ENCODE measurements at places on chromosomes 6 and 20.

- no peak for DNase-seq
Measured at GRCh38 chr20:36407199-36407733, 101.1 kb downstream of the DLGAP4 start.

- no peak for DNase-seq
Measured at GRCh38 chr6:83042467-83043053, 23.1 kb downstream of the UBE3D start.

GRCh38 chr6:40791004-40791403 lies 203.8 kb upstream of the LRFN2 start:
- no peak for DNase-seq

- DNase-seq = no peak
Measured at GRCh38 chr20:43744966-43745730, 18.3 kb upstream of the GTSF1L start.

GRCh38 chr20:57458400-57459160 lies 66.4 kb downstream of the CTCFL start:
- no peak for DNase-seq

DNA sequence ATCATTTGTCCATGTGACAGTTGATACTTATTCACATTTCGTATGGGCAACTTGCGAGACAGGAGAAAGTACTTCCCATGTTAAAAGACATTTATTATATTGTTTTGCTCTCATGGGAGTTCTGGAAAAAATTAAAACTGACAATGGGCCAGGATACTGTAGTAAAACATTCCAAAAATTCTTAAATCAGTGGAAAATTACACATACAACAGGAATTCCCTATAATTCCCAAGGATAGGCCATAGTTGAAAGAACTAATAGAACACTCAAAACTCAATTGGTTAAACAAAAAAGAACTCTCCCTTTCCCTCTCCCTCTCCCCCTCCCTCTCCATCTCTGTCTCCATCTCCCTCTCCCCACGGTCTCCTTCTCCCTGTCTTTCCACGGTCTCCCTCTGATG lies 19.4 kb upstream of the EIF2S2 start:
- DNase-seq = no peak

DNA sequence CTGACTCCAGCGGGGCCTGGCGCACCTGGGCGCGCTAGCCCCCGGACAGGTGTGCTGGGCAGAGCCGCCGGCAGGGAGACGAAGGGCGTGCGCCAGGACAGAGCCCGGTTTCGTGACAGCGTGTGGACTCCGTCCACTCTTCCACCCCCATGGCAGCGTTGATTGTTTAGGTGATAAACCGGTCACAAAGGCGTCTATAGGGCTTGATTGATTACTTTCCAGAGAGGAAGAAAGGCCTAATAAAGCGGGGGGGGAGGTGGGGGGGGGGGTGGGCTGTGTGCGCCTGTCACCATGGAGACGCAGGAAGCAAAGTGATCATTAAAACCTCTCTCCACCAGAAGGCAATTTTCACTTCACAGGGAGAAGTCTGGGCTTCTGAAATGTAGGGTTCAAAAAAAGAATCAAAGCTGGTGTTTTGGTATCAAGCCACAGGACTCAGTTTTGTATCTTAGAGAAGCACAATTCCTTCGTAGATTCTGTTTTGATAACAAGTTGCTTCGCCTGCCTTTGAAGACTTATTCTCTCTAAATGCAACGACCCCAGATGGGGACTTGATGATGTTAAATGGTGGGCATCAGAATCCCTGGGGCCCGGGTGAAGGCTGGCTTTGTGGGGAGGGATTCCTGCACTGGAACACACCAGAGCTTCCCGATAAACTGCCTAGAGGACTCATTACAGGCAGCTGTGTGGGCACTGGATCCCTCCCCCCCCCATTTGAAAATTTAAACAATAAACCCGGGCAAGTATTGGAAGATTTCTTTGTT lies 1.4 kb downstream of the PHACTR3 start:
- DNase-seq = no peak

DNA sequence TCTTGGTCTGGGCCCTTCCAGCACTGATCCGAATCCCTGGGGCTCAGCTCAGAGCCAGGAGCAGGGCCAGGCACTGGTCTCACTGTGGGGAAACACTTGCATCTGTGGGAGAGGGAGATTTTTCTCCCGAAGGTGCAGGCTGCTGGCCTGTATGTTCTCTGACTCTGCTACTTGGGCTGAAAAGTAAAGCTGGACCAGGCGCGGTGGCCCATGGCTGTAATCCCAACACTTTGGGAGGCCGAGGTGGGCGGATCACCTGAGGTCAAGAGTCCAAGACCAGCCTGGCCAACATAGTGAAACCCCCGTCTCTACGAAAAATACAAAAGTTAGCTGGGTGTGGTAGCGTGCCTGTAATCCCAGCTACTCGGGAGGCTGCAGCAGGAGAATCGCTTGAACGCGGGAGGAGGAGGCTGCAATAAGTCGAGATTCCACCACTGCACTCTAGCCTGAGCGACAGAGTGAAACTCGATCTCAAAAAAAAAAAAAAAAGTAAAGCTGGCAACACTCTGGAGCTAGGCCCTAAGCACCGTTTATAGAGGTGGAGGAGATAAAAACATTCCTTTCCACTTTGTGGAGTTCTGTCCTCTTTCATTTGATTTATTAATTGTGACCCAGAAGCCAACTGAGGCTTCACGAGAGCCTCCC lies 41.7 kb downstream of the JPH2 start:
- DNase-seq = no peak

DNA sequence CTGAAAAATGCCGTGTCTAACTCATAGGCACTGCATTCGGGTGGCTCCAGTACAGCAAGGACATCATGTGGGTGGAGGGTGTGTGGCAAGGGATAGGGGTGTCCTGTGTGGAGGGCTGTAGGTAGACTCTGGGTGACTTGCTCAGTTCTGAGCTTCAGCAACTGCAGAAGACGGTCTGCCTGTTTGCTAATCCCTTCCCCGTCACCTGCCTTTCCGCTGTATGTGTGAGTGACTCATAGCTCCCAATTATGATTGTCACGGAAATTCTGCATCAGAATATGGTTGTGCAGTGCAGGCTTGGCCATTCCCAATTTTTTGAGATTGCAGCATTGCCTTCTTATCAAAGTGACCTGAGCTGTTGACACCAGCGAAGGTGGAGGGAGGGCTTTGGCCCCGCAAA lies 174.3 kb downstream of the CDH4 start:
- DNase-seq = no peak

- no peak for DNase-seq
Measured at GRCh38 chr20:23049201-23050075, at the start of gene THBD. THBD (minus strand) TSS chr20:23049672; CDS start chr20:23049504, 168 bp downstream.

DNA sequence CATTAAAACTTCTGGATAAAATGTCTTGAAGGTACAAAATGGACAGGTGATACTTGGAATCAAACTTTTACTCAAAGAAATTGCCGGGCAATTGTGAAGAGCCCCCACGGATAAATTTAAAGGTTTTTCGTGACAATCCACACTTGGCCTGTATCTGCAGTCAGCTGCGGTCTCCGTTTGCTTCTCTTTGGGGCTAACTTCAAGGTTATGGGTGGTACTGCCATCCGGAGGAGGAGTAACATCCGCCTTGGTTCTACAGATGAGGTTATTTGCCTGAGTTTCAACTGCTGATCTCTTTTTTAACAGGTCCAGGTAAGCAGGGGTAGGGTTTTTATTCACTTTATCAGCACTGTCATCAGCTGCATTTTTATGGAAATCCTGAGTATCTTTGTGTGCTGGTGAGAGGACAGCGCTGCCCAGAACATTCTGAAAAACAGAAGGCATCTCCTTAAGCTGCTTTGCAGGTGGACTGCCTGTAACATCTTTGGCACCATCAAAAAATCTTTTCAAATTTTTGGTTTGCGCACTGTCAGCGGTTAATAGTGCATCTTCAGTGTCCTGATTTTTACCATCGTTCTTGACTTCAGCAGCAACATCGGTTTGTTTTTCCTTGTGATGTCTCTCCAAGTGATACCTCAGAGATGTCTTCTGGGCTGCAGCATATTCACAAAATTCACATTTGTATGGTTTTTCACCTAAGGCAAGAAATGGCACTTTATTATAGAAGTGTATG lies 16.9 kb downstream of the ZNF217 start:
- DNase-seq = no peak

- no peak for DNase-seq
Measured at GRCh38 chr20:2816030-2816582, at the start of gene TMEM239. TMEM239 (plus strand) TSS chr20:2816364; CDS start chr20:2816555, 191 bp downstream.

- DNase-seq = no peak
Measured at GRCh38 chr20:37359836-37360235, 13.9 kb downstream of the SRC start.

DNA sequence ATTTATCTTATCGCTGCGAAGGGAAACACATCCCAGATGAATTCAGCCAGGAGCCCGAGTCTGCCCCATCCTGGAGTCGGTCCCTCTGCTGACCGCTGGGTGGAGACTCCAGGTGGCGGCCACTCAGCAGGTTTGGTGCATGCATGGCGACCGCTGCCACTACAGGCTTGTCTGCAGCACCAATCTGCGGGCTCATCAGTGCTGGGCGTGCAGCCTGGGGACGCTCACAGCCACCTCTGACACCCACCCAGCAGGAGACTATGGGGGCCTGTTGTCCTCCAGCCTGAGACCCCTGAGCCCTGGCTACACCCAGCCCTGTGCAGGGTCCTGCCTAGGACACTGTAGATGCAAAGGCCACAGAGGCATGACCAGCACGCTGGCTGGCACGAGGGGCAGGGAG lies 40.5 kb upstream of the GATA5 start:
- DNase-seq = no peak

GRCh38 chr20:56420028-56420427 lies 8.0 kb downstream of the CASS4 start:
- DNase-seq = no peak

GRCh38 chr6:129981598-129981997 lies 36.8 kb upstream of the L3MBTL3 start:
- DNase-seq = no peak

GRCh38 chr6:157632821-157633220 lies 190.2 kb upstream of the SNX9 start:
- no peak for DNase-seq

GRCh38 chr20:34541264-34541901 lies 17.1 kb upstream of the MAP1LC3A start:
- DNase-seq = no peak

DNA sequence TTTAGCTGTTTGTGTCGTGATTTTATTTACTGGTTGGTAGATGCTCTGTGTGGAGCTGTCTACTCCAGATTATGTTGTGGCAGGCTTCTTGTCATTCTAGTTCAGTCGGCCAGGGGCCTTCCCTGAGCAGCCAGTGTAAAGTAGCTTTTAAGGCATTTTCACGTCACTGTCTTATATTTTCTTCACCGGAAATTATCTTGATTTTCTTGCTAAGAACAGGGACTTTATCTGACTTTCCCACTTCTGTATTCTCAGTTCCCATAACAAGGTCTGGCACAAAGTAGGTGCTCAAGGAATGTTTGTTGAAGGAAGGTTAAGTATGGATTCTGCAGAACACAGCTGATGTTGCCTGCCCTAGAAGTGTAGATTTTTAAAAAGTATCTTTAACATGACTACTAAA lies 868 bp downstream of the LTV1 start:
- DNase-seq = no peak

DNA sequence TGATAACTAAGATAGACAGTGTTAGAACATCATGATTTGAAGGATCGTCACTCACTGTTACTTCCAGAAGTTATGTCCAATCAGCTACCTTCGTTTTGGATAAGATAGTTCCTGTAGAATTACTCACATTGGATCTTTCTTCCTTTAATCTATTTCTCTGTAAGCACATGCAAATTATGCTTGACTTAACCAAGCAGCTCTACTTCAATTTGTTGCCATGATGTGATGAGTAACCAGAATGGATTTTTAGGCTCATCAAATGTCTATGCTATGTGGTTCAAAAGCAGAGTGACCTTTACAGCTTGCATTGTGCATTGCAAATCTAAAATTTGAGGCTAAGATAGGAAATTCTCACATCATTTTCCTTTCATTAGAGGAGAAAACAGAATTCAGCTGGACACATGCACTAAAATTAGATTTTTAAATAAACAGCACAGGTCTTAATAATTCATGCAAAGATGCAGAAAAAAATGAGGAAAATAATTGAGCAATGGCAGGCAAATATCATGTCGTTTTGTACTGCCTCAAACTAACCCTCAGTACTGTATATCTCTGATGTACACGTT lies 76.7 kb upstream of the ZFP64 start:
- no peak for DNase-seq

GRCh38 chr6:129567374-129567773 lies 142.6 kb downstream of the ARHGAP18 start:
- no peak for DNase-seq

Measured in DMS 273 treated with DMSO at 0.1 percent for 48 hours (cell line).